ENCODE measurements at places on chromosomes 6 and 20.

- no peak for DNase-seq
Observed at GRCh38 chr6:39496915-39497314, 174.4 kb upstream of the KCNK16 start.

DNA sequence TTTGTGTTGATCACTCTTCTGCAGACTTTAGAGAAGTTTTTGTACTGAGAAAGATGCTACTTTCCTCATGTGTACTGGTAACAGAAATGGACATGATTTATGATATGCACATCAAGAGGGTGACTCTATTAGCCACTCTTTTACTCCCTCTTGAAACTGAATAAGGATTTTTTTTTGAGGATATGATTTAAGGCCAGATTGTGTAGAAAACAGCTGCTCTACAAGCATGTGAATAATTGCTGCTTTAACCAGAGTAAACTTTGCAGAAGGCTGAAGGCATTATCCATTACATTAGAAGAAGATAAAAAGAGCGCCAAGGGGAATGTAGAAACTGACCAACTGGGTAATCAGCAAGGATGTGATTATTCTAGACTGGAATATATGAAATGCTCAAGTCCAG, 276.2 kb upstream of the MAP3K7 start:
- no peak for DNase-seq

GRCh38 chr6:158611039-158611438, 33.5 kb downstream of the DYNLT1 start:
- no peak for DNase-seq

DNA sequence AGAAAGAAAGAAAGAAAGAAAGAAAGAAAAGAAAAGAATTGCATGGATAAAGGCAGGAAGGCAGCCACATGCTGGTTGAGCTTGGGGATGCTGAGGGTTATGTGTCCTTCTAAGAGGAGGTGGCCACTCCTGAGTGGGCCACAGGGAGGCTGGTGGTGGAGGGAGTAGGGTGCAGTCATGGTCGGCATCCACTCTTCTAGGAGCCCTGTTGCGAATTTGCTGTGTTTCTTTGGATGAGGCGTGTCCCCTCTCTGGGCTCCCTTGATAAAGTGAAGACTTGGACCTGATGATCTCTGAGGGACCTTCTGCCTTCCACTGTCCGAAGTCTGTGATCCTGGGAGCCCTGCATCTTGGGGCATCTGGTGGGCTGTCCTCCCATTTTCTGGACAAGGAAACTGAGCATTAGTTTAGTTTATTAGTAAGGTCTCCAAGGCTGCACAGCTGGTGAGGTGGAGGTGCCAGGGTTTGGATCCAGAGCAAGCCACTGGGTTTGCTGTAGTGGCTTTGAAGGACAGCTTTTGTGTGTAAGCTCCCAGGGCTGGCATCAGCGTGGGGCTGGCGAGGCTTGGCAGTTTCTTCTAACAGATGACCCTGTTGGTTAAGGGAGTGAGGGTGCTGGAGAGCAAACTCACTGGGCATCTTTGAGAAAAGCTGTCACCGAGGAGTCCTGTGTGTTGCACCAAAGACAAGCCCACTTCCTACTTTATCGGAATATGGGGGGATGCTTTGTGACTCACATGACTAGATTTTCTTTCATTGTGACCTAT, 4.3 kb downstream of the DLGAP4 start:
- DNase-seq: no peak

DNA sequence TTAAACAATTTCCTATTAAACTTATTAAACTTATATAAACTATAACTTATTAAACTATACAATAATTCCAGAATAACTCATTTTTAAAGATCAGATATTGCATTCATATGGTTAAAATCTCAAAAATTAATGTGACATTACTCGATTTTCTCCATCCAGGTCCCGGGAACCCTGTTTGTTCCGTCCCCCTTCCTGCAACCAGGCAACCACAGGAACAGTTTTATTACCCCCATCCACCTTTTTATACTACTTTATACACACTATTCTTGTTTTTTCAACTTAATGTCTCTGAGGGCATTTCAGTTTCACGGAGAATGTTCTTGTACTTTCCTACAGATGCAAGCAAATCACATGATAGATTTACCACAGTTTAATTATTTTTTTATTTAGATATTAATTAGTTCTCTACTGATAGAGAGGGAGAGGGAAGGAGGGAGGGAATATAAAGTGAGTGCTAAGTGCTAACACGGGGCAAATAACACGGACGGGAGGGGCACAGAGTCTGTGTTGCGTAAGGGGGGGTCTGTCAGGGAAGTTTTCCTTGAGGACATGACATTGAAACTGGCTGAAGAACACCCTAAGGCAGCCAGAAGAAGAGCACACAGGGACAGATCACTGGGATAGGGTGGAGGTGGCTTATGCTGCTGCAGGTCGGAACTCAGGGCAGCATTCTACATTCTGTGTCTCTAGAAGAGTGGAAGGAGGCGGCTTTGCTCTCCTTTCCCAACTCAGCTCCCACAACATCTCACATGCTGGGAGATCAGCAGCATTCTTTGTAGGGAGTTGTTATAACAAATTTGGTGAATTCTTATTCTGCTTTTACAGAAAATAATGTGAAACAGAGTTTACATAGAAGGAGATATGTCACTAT, 225.2 kb downstream of the FOXC1 start:
- no peak for DNase-seq

DNA sequence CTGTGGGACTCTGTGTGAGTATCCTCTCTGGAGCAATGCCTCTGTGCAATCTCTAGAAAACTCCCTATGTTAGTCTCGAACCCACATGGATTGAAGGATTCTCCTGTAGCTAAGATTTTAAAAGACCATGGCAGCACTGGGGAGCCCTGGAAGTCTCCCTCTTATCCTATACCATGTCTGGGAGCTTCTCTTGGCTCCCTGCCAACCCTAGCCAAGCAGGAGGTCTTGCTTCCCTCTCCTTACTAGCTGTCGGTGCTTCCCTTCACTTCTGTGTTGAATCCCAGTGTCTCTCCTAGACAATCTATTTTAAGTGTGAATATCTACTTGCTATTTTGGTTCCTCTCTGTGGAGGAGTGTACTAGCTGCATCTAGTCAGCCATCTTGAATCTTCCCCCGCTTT, 118.8 kb upstream of the NRN1 start:
- DNase-seq: no peak

- DNase-seq: no peak
Observed at GRCh38 chr6:80094017-80094416, 12.5 kb upstream of the BCKDHB start.

DNA sequence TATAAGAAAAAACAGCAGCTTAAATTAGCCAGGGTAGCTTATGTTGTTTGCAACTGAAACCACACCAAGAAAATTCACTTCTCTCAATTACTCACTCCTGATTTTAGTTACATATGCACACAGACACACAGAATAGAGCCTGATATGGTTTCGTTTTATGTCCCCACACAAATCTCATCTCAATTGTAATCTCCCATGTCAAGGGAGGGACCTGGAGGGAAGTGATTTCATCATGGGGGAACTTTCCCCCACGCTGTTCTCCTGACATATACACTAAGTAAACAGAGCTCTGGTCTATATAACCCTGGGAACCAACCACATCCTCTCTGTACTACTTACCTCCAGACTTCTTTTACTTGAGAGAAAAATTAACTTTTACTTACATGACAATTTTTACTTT, 9.8 kb downstream of the OR12D1 start:
- DNase-seq: no peak

DNA sequence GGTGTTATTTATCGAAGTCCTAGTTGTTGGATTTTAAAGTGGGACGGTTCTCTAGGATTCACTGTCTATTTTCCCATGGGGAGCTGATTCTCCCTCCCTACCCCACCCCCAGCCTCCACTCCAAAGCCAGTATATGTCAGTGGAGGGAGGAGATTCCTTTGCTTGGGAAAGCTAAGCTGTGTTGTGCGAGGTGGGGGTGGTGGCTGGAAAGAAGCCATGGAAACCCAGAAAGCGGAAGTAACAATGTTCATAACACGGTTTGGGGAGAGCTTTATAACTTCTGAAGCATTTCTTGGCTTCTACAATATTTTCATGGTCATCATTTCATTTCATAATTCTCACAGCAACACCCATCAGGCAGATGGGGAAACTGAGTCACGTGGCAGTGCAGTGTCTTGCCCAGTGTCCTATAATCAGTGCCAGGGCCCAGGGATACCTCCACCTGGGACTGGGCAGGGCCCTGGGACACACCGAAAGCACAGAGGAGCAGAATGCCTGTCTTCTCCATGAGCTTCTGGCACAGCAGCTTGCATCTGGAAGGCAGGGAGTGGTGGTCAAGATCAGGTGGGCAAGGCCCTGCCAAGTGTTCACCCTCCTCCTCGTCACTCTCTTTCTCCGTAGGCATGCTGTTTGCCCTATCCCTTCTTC, 4.5 kb downstream of the SUN5 start:
- DNase-seq: no peak

- no peak for DNase-seq
Observed at GRCh38 chr20:53595018-53595378, 1.4 kb upstream of the ZNF217 start.

DNA sequence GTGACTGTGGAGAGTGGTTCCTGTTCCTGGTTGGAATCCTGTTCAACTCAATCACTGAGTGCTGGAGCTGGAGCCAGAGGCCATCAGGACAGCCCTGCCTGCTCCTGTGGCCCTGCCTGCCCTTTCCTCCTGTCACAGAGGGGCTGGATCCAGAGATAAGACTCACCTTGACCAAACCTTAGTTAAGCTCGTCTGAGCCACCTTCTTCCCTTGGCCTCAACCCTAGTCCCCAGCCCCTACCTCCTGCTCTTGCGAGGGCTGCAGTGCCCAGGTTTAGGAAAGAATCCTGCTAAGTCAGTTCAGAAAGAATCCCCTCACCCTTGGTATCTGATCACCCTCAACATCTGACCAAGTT, 47.0 kb upstream of the CST5 start:
- DNase-seq: no peak

- no peak for DNase-seq
Observed at GRCh38 chr6:135665935-135666334, 168.4 kb upstream of the AHI1 start.

Measured in HuH-7.5 (cell line).